SIG-M5 (cell line): ENCODE measurements at places on chromosomes 2 and 18.

DNA sequence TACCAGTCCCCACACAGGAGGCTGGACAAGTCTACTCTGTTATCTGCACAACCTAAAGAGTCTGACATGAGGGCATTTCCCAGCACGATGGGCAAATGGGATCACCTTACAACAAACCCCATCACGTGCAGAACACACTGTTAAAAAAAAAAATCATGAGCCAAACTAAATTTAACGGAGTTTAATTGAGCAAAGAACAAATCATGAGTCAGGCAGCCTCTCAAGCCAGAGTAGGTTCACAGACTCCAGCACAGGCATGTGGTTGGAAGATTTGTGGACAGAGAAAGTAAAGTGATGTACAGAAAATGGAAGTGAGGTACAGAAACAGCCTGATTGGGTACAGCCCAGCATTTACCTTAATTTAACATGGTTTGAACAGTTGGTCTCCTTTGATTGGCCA, 59.9 kb downstream of the KYNU start:
- no peak for DNase-seq

DNA sequence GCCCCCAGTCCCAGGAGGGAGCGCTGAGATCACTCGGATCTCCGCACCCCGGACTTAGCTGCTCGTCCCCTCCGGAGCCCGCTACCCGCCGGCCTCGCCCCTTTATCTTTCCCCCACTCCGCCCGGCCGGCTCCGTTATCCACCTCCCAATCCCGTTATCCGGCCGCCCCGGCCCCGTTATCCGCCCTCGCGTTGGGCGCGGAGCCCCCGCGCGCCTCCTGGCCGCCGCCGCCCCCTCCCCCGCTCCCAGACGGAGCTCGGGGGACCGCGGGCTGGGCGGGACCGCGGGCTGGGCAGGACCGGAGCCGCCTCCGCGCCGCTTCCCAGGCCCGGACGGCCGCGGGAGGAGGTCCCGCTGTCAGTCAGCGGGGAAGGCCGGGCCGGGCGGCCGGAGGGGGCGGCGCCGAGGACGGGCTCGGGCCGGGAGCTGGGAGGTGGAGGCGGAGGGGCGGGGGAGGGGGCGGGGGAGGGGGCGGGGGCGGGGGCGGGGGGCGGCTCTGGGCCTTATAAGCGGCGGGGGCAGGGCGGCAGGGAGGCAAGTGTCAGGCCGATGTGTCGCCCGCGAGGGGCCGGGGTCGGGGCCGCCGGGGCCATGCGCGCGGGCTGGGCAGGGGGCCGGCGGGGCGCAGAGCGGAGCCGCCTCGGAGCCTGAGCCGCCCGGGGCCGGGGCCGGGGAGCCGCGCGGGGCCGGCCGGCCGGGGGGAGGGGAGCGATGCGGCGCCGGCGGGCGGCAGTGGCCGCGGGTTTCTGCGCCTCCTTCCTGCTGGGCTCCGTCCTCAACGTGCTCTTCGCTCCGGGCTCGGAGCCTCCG, at the start of gene PKDCC:
Gene PKDCC (plus strand): TSS at position 534 of the 811 bp plus-strand sequence. CDS start 179 bp downstream, at position 713.
- DNase-seq = no peak

DNA sequence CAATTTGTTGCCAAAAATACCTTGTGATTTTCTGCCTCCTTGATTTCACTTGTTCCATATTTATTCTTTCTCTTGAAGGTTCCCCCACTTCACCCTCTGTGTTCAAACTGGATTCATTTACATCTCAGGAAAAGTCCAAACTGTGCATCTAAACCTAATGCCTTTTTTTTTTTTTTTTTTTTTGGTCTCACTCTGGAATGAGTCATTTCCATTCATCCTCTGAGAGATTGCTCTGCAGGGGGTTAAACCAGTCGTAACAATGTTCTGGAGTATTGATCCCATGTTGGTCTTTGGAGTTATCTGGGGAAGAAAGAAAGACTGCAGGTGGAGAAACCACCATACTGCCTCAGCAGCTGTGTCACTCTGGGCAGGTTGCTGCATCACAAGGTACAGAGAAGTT, 119.7 kb downstream of the TACR1 start:
- no peak for DNase-seq

DNA sequence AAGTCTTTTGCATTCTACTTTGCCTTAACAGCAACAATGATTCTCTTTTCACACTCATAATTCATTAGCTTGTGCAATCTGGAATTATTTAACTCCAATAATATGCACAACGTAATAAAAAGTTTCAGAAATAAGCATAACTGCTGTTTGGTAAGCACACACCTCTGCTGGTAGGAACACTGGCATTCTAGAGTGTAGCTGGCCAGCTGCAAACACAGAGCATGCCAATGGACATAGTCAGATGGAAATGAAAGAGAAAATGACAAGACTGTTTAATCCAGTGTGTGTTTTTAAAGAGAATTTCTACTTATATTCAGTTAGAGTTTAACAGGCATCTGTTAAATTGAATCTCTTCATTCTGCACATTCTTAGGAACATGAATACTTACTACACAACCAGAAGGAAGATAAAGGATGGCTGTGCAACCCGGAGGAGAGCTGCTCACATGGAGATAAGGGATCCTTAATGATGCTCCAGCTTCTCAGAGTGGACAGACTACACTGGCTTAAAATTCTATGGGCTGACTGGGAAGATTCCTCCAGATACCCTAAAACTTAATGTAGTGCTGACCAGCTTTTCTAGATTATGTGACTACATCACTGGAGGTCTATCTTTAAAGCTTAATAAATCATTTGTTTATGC, 94.6 kb upstream of the CHAC2 start:
- DNase-seq = no peak

DNA sequence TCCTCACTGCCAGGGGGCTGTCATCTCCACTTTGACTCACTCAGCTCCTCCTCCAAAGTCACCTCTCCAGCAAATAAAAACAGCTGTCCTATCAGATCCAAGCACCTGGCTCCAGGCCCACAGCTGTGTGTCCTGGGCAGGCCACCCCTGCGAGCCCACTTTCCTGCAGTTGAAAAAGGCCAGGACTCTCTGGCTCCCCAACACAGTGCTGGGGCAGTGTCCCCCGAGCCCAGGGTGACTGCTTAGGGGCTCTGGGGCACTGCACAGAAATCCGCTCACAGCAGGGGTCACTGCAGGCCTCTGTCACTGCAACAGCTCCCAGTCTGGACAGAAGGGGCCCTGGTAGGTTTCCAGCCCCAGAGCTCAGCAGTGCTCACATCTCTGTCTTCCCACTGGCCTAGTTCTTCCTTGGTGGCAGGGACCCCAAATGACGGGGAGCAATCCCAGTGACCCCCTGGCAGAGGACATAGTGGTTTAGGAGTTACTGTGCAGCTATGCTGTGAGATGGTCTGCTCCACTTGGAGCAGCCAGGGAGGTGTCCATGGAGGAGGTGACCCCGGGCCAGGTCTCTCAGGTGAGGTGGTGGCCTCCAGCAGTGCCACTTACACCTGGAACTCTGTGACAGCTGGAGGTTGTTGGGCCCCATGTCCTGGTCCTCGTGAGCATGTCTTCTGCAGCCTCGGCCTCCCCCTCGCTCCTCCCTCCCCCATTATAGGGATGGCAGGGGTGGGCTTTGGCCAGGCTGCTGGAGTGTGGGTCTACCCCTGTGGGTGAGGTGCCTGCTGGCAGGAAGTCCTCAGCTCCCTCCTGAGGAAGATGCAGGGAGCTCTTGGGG, 35.5 kb downstream of the HS6ST1 start:
- DNase-seq = no peak

DNA sequence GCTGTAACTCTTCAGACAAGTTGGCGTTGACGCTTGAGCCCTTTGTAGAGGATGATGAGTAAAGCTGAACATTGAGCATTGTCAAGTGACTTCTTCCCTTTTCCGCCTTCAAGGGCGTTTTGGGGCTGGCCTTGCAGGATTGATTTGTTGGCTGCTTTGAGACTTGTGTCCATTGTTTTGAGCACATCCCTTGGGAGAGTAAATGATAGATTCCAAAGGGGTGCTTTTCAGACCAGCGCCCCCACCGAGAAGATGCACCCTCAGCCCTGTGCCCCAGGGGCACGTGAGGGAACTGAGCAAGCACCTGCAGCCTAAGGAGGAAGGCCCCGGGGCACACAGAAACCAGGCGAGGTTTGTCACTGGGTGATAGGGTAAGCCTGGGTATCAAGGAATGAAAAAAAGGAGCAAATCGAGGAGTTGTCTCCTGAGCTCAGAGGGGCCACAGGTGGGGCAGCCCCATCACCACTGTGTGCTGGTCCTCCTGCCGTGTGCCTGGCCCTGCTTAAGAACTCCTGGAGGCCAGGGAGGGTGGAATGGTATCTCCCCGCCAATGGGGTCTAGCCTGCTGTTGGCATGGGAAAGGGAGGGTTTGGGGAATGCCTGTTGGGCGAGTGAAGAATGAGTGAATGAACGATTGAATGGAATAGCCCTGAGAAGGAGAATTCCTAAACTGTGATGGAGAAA, 64.0 kb downstream of the RAB31 start:
- no peak for DNase-seq

DNA sequence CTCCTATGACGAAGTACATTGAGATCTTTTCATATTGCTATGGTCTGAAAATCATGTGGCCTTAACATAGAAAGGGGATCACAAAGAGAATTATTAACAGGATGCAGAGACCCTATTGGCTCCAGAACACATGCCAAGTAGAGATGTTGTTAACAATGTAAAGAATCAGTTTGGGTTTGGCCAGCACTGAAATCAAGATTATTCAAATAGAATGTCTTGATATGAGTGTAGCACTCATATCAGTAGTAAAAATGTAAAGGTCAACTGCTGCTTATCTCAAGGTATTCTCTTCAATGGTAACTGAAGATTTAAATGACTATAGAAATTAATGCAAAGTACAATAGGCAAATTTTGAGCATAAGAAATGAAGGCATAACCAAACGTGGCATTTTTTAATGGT, 262.8 kb downstream of the PTH2R start:
- DNase-seq = no peak

- no peak for DNase-seq
These were observed 164.2 kb downstream of the FIGN start for GRCh38 chr2:163571423-163572102.

DNA sequence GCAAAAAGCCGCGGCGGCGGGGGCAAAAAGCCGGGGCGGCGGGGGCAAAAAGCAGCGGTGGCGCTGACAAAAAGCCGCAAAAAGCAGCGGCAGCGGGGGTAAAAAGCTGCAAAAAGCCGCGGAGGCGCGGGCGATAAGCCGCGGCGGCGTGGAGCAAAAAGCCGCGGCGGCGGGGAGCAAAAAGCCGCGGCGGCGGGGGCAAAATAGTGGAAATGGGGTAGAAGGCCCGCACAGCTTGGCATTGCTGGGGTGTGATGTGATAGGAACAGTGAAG, 450.1 kb downstream of the ANKRD30B start:
- DNase-seq = no peak

- no peak for DNase-seq
These were observed 103.3 kb downstream of the POLR1A start for GRCh38 chr2:86002375-86002774.

- DNase-seq = peak; percentile 52
These were observed 56.9 kb downstream of the LIMS1 start for GRCh38 chr2:108591163-108591562.

GRCh38 chr2:225074919-225075681, 32.8 kb upstream of the DOCK10 start:
- no peak for DNase-seq

GRCh38 chr2:1619556-1619955, 124.8 kb downstream of the PXDN start:
- DNase-seq = no peak

- no peak for DNase-seq
These were observed 368.4 kb downstream of the MTX2 start for GRCh38 chr2:176637486-176638166.

- DNase-seq = no peak
These were observed 238.2 kb upstream of the SOX11 start for GRCh38 chr2:5454051-5454390.

GRCh38 chr2:64157792-64158191, 13.6 kb upstream of the PELI1 start:
- no peak for DNase-seq

GRCh38 chr2:188788621-188789020, 185.6 kb upstream of the COL3A1 start:
- no peak for DNase-seq

DNA sequence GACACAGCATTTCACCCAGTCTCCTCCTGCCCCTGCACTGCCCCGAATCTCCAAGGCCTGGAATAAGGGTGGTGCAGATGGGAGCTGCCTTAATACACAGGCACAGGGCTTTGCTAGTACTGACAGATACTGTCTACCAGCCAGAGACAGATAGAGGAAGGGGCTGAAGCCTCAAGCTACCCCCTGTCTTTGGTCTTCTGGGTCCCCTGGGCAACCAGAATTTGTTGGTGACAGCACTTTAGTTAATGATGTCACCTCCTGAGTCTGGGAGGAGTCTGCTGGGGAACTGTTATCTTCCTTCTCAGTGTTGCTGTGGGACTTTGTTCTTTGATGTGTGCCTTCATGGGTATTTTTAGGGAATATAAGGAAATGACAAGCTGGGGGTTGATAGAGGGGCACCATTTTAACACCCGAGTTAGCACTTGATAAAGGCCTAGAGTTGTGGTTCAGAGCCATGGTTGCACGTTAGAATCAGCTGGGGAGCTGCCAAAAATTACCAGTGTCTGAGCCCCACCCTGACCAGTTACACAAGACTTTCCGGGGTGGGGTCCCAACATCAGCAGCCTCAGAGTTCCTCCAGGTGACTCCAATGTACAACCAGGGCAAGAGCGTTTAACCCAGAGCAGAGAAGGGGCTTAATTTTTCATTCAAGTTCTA, 136.8 kb downstream of the SMAD7 start:
- no peak for DNase-seq

DNA sequence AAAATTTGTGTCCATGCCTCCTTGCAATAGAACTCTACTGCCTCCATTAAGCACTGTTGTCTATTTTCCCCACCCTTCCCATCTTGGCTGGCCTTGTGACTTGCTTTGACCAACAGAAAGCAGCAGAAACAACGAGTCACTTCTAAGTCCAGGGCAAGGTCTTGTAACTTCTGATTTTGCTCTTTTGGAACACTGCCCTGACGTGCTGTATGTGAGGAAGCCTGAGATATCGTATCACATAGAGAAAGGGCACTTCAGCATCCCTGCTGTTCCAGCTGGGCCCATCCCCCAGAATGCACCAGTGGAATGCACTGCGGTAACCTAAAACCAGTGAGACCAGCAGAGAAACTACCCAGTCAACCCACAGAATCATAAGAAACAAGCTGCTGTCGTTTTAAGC, 28.1 kb downstream of the NCKAP1 start:
- no peak for DNase-seq

DNA sequence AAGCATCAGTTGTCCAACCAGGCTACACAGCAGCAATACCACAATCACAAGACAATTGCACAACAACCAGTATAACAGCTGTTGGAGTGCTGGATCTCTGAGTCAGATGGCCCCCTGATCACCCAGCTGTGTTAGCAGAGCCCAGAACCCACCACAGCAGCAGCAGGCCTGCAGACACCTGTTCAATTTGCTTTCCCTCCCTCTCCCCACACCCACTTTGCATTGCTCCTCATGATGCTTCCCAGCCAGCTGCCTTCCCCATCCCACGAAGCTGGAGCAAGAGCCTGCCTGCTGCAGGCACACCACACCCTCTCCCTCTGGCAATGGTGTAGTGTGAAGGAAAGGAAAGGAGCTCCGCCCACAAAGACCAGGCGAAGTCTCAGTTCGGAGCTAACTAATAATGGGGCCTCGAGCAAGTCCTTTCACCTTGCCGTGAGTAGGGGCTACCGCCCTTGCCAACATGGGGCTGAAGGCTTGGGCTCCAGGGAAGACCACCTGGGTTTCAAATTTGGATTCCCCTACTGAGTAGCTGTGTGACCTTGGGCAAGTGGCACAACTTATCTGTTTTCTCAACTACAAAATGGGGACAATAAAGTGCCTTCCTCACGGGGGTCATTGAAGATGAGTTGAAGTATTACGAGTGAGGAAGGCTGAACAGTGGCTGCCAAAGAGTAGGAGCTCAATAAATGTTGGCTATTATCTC, 19.4 kb upstream of the ZBTB7C start:
- no peak for DNase-seq
